ENCODE measurements at places on chromosomes 13 and 19.

- no peak for DNase-seq
Measured at GRCh38 chr13:89401264-89401675, 1730.1 kb downstream of the SLITRK5 start.

DNA sequence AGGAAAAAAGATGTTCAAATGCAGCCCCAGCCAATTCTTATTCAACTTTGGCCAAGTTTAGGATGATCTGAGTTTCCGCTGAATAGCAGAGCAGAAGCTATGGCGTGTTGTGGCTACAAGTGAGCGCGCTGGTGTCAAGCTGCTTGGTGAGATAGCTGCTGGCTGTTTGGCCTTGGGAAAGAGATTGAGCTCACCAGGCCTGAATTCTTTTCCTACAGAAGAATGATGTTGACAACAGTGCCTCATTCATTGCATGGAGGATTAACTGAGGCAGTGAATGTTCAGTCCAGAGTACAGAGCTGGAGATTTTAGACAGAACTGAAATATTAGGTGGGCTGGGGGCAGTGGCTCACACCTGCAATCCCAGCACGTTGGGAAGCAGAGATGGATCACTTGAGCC is 31.5 kb upstream of the MAP3K10 start:
- DNase-seq: no peak

- DNase-seq: no peak
Measured at GRCh38 chr19:29315556-29316190, 102.7 kb upstream of the UQCRFS1 start.

DNA sequence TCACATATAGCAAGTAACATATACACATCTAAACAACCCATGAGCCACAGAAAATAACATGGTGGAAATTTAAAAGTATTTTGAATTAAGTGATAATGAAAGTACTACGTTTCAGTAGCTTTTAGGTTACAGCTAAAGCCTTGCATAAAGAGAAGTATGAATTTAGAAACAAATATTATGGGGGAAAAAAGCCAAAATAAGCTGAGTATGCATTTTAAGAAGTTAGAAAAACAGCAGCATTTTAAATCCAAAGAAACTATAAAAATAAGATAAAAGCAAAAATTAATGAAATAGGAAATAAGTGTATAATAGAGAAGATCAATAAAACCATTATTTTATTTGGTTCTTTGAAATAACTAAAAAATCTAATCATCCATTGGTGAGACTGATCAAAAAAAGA is 89.8 kb upstream of the ARHGEF7 start:
- DNase-seq: no peak

- peak; percentile 20 for DNase-seq
Measured at GRCh38 chr19:55118401-55118991, 1.1 kb upstream of the PPP1R12C start.

DNA sequence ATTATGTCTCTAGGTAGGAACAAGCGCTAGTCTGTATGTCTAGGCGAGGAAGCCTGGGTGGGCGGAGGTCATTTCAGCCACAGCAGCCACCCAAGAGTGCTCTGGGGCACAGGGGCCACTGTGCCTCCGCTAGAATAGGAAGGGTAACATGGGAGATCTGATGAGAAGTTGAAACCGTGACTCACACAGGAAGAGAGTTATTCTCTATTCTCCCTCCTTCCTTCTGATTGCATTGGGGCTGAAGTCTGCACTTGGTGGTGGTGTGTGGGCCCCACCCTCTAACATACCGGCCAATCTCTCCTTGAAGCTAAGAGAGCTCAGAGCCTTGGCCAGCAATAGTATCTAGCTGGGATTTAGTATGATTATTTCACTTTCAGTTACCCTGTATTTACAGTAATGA is 20.3 kb upstream of the GGACT start:
- DNase-seq: peak; percentile 32

- DNase-seq: no peak
Measured at GRCh38 chr13:51246025-51246417, 23.8 kb downstream of the FAM124A start.

DNA sequence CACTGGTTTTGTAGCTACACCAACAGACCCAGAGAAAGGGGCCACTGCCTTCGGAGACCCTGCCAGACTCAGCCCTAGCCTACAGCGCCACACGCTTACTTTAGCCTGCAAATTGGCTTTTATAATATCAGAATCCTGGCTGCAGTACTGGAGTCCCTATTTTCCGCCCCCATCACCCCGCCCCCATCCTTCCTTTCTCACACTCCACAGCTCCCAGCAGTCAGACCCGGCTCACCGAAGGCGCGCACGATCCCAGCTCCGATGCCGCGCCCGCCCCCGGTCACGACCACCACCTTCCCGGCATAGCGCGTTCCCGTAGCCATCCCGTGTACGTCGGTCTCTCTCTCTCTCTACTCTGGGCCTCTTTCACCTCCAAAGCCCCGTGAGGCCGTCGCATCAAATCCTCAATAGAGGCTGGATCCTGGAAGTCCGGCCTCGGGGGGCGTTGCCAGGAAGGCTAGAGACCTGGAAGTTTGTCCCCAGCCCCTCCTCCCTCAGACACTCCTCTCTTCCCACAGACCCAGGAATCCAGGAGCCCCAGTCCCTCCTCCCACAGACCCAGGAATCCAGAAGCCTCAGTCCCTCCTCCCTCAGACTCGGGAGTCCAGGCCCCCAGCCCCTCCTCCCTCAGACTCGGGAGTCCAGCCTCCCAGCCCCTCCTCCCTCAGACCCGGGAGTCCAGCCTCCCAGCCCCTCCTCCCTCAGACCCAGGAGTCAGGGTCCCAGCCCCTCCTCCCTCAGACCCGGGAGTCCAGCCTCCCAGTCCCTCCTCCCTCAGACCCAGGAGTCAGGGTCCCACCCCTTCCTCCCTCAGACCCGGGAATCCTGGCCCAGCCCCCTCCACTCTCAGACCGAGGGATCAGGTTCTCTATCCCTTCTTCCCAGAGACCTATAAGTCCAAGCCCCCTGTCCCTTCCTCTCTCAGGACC is at the start of gene HSD17B14:
Gene HSD17B14, minus strand, starts transcription at position 403 of the 929 bp plus-strand sequence. Its CDS starts 80 bp downstream, at position 323.
- DNase-seq: no peak

Measured in CD4-positive, alpha-beta T cell treated with Interleukin-15 for 4 hours (primary cell).